ENCODE measurements at places on chromosomes 7 and 10.

- DNase-seq, result no peak
These were observed 11.2 kb downstream of the WDR86 start for GRCh38 chr7:151398446-151399304.

- DNase-seq, result no peak
These were observed 38.2 kb downstream of the NRBF2 start for GRCh38 chr10:63171255-63171855.

DNA sequence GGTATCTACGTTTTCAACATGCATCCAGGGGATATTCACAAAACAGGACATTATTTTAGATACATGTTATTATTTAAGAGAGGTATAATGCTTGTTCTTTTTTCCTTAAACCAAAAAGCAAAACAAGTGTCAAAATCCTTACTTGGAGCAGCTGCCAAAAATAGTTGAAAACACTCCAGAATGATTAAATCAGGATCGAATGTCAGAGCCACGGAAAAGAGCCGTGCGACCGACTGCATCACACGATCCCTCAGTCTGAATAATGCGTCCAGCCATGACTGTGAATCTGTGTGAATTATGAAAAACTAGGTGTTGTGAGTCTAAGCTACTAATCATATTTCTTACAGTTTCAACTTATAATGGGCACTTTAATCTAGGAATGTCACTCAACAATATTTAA lies 126.0 kb downstream of the PARD3 start:
- DNase-seq, result peak; percentile 59

DNA sequence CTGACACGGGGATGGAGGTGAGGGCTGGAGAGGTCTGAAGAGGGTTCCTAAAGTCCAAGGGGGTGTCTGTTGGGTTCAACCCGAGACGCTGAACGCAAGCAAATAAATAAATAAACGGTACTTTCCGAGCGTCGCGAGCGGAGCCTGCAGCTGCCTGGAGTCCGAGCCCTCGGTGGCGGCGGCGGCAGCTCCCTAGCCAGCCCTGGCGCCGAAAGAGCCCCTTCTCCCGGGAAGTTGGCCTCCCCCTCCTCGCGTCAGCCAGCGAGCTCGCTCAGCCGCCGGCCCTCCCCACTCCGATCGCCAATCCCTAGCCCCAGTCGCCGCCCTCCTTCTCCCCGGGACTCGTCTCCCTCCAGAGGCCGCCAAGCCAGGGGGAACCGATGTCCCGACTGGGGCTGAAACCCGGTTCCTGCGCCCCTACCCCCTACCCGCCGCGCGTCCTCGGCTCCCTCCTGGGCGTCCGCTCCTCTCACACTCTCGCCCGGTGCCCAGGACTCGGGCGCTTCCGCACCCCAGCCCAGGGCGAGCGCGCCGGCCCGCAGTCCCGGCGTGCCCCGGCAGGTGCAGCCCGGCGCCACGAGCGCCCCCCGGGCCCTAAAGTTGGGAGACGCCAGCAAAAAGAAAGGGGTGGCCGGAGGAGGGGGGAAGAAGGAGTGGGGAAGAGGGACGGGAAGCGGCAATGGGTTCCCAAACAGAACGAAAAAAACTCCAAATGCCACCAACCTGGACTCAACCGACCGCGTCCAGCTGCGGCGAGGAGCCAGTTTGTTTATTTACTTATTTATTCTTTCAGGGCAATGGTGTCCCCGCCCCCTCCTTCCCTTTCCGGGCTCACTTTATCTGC lies at the start of gene GFRA1:
GFRA1 (minus strand) TSS at position 767 of the 844 bp plus-strand sequence. CDS start 1,177 bp downstream, outside the sequence.
- no peak for DNase-seq

DNA sequence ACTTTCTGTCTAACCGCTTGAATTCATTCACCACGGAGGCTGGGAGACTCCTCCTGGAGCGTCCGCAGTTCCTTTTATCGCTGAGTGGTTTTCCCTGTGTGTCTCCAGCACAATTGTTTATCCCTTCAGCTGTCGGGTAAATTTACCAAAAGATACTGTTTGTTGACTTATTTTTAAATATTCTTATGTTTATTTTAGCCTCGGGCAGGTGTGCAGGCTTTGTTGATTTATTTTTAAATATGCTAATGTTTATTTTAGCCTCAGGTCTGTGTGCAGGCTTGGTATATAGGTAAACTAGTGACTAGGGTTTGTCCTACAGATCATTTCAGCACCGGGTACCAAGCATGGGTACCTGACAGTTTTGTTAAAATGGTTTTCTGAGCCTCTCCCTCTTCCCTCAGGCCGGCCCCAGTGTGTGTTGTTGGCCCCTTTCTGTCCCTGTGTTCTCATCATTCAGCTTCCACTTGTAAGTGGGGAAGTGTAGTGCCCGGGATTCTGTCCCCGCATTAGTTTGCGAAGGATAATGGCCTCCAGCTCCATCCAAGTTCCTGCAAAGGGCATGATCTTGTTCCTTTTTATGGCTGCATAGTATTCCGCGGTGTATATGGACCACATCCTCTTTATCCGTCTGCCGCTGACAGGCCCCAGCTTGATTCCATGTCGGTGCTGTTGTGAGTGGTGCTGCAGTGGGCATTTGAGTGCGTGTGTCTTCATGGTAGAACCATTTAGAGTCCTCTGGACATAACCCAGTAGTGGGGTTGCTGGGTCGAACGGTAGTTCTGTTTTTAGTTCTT lies 5.3 kb downstream of the GET4 start:
- no peak for DNase-seq

DNA sequence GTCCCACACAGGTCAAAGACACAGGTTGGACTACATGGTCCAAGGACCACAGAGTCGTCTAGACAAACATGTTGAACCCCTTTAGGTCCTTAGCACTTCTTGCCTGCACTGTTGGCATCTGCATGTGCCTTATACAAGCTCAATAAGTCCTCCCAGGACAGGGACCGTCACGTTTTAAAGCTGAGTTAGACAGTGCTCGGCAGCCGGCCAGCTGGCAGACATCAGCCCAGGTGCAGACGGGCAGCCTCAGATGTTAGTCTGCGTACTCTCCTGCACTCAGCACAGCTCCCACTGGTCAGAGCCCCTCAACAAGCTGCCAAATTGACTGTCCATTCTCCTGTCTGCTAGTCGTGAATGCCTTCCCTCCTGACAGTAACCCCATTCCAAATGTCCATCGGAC lies 34.9 kb downstream of the PARP12 start:
- DNase-seq, result no peak

DNA sequence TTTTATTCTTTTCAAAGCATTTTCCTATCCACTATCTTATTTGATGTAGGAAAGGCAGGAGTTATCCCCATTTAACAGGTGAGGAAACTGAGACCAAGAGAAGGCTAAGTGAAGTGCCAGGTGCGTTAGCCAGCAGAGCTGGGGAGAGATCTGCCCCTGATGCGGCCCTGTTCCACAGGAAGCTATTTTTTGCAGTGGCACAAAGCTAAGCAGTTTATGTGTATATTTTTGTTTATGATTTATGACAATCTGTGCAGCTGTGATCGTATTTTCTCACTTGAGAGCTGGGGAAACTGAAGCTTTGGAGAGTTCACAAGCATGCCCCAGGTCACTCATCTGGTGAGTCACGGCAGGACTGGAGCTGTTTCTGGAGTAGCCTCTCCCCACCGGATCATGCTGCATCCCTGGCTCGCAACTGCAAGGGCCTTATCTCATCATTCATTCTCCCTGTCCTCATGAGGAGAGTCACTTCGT lies 38.8 kb downstream of the SLC29A3 start:
- DNase-seq, result no peak

DNA sequence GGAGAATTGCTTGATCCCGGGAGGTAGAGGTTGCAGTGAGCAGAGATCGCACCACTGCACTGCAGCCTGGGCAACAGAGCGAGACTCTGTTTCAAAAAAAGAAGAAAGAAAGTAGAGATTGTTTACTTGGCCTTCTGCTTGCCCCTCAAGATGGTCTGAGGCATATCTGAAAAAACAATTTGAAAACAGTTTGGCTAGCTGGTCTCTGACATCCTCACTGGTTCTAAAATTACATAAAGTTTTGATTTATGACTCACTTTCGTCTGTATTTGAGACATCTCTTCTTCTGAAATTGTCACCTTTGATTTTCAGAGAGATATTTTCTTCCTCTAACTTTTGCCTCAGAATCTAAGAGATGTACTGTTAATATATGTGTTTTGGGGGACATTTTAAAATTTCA lies 49.6 kb upstream of the HELLS start:
- no peak for DNase-seq

DNA sequence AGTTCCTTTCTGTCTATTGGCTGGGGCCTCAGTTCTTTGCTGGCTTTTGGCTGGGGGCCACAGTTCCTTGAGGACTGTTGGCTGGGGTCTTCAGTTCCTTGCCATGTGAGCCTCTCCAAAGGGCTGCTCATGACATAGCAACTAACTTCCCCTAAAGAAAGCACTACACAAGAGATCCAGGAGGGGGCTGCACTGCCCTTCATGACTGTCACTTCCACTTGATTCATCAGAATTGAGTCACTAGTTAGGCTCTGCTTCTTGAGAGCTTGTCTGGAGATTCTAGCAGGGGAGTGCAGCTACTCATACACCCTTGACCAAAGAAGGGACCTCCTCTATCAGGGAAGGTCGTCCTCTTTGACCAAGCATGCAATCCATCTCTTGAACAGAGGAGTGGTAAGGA lies 38.0 kb upstream of the MKX start:
- DNase-seq, result peak; percentile 48

- no peak for DNase-seq
These were observed 40.7 kb upstream of the LYZL1 start for GRCh38 chr10:29248158-29248557.

GRCh38 chr10:84375011-84375410 lies 46.6 kb downstream of the CCSER2 start:
- peak; percentile 36 for DNase-seq

- DNase-seq, result no peak
These were observed 22.9 kb upstream of the LRRC17 start for GRCh38 chr7:102889851-102890250.

DNA sequence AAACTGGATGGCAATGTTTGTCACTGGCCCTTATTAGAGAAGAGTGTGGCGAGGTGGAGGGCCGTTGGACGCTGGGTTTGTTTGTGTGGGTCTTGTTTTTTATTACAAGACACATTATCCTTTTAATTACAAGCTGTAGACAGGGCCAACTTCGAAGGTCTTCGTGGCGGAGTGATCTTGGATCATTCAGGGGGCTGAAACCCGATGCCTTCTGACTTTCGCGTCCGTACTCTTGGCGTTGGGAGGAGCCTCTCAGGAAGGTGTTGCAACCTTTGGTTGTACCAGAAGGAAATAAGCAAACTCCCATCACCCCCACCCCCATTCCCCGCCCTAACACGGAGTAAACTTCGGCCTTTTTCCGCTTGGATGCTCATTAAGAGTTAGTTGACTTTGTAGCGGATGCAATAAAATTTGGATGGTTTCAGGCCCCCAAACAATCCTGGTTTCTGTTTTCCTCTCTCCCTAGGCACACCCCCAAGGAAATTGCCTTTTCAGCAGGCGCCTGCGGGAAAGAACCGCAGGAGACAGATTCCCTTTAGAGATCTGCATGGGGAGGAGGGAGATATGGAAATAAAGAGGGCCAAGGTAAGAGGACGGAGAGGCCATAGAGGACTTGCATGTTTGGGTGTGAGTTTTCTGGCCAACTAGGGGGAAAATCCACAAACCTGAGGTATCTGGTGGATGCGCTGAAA lies 294.5 kb upstream of the NFE2L3 start:
- DNase-seq, result no peak

DNA sequence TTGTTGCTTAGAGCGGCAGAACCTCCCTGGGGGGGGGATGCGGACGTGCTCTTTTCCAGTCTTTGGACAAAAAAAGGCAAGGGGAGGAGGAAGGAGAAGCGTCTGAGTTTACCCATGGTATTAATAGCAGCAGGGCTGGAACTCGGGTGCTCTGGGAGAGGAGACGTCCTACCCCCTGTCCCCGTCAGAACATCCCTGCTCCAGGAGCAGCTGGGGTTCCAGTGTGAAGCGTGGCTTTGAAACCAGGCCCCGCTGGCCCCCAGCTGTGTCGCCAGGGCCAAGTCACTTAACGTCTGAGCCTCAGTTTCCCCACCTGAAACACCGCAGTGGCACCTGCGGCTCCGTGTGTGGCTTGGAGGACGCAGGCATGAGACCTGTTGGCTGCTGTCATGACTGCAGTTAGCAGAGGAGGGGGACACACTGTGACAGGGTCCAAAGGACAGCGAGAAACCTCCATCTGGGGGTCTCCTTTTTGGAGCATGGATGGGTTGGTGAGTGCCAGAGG lies 1.4 kb downstream of the AMZ1 start:
- no peak for DNase-seq

GRCh38 chr10:99630991-99631390 lies 10.8 kb upstream of the SLC25A28 start:
- DNase-seq, result no peak

DNA sequence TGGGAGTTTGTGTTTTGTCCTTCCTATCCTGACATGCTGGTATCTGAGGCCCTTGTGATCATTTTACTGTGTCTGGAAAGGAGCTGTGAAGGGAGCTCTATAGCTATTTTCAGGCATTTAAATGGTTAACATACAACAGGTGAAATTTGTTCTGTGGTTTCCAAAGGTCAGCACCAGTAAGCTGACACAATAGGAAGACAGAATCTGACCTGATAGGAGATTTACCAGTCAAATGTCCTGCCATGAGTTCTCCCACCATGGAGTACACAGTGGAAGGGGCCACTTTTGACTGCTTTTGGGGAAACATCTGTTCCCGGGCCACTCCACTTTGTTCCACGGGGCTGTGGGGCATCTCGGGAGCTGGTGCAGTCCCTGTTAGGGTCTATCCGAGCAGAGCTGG lies 17.6 kb downstream of the FKBP6 start:
- no peak for DNase-seq

DNA sequence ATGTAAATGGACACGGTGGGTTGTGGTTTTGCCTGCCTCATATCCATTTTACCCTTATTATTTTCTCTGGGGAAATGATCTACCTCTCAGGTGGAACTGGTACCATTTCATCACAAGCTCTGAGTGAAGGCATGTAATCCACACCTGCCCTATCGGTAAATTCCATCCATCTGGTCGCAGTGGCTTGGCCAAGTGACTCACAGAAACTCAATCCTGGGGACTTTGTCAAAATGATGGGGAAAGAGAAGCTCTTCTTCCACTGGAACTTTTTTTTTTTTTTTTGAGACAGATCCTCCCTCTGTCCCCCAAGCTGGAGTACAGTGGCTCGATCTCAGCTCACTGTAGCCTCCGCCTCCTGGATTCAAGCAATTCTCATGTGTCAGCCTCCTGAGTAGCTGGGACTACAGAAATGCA lies 48.2 kb upstream of the ANKRD1 start:
- DNase-seq, result no peak

- peak; percentile 36 for DNase-seq
These were observed 695.8 kb downstream of the TYW1 start for GRCh38 chr7:67692425-67692824.

DNA sequence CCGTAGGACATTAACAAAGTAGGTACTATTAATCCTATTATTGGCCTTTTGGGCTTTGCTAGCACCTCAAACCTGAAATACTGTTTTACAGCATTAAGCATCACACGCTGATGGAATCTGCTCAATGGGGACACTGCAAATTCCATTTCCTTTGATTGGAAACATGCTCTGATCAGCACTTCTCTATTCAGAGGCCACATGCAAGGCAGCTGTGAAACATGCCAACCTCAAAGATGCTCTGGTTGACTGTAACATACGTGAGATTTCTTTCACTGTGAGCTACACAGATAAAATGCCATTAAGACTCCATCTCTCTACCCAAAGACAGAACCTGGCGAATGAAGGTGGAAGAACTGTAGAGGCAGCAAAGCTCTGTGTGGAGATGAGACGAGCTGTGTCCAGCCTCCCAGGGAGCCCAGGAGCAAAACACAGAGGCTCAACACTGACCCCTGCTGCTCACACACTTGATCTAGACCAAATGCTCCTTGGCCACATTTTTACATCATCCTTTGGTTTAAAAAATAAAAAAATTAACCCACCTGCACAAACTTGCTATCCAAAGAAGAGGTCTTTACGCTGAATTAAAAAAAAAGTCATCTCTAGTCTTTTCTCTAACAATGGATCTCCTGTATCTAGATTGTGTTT lies 8.0 kb downstream of the RSU1 start:
- no peak for DNase-seq

Measured in stromal cell of bone marrow (primary cell).